ENCODE measurements at places on chromosomes 4 and X.

- DNase-seq, result no peak
Measured at GRCh38 chrX:39137363-39137954, 336.2 kb downstream of the MID1IP1 start.

DNA sequence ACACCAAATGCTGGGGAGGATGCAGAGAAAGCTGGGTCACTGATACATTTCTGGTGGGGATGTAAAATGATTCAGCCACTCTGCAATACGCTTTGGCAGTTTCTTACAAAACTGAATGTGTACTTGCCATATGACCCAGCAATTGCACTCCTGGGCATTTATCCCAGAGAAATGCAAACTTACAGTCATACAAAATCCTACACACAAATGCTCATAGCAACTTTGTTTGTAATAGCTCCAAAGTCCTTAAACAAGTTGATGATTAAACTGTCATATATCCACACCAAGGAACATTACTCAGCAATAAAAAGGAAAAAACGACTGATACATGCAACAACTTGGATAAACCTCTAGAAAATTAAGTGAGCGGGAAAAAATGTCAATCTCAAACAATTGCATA is 12.3 kb downstream of the MID1 start:
- DNase-seq, result peak; percentile 15

DNA sequence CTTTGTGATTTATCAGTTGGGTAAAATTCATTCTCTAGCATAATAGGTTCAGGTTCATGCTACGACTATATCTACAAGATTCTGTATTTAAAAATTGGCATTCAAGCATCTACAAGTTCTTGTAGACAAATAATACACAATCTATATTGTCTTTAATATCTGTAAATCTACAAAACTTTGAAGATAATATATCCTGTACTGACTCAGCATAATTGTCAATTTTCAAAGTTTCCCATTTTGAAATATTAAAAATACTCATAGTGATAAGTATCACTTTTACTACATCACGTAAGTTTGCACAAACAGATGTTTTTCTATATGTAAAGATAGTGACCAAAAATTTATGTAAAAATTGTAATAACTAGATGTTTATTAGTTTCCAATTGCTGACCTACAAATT is 360.6 kb downstream of the FSTL5 start:
- DNase-seq, result no peak

GRCh38 chr4:177879851-177880250 is 437.6 kb upstream of the AGA start:
- no peak for DNase-seq

DNA sequence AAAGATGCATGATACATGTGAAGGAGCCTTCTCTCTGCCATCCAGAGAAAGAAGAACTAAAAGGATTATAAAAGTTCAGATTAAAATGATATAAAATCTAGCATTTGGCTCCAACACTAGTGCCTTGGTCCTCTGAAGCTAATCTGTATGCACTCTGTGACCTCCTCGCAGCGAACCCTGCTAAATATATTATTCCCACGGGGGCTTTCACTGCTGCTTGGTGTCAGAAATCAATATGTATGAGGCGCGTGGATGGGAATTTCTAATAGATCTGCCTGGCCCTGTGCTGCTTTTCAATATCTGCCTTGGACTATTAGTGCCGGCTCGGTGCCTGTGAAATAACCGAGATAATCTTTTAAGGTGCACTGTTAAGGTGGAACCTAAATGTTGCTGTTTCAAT is 69.7 kb downstream of the CXXC4 start:
- no peak for DNase-seq

GRCh38 chrX:781224-782204 is 150.9 kb downstream of the SHOX start:
- DNase-seq, result no peak

DNA sequence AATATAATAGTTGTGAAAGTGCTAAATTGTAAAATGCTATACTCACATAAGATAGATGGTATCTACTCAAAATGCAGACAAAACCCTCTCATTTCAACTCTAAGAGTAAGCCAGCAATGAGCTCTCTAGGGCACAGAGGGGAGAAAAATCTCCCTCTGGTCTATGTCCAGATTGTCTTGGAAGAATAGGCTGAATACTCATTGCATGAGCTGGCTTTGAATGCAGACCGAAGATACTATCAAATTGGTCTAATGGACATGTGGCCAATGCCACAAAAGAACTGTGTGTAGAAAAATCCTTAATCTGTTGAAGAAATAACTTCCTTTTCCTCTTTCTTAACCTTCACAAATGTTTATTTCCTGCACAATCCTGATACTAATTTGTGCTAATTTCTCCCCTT is 3.5 kb downstream of the ZXDA start:
- DNase-seq, result no peak

DNA sequence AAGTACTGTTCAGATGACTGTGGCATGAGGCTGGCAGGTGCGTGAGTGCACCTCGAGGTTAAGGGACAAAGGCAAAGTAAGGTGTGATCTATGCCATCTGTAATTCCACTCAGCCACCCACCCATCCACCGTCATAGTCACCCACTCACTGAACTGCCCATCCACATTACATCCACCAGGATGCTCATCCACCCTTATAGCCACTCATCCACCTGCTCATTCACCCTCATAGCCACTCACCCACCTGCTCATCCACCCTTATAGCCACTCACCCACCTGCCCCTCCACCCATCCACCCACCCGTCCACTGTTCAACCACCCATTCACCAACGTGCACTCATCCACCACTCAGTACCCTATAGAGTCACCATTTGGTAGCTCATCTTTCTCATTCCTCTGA is 64.1 kb upstream of the UXT start:
- DNase-seq, result no peak

GRCh38 chrX:85992811-85993229 is 54.5 kb downstream of the CHM start:
- DNase-seq, result no peak

DNA sequence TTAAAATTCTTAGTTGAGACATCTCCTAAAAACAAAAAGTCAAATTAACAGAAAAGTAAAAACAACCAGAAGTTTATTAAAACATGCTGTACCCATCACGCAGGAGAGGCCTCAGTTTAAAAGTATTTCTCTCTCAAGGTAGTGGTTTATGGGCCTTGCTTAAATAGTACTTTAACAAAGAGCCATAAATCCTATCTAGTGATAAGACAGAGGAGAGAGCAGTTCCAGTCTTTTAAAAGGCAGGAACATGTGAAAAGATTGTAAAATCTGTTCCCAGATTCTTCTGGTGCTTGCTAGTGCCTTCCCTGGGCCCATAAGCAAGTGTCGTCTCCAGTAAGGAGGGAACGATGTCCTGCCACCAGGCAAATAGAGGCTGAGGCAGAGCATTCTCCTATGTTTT is 476.3 kb upstream of the ADGRL3 start:
- no peak for DNase-seq

GRCh38 chr4:67152976-67153375 is 392.3 kb downstream of the CENPC start:
- no peak for DNase-seq

- no peak for DNase-seq
Measured at GRCh38 chrX:50726296-50726695, 87.7 kb downstream of the SHROOM4 start.

DNA sequence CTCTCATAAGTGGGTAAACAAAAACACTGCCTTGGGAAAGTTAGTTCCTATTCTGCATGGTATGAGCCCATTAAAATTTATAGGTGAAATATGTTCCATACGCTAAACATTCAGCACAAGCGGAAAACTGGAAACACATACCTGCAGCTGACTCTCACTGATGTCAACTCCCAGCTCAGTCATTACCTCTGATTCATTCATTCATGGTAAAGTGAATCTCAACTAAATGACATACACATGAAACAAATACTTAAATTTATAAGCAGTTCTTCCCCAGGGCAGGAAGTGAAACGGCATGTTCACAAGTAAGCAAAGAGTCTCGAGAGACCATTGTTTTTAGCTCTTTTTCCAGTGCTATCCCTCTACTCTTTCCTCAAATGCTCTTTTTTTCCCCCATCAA is 1.6 kb downstream of the SLC10A6 start:
- no peak for DNase-seq

GRCh38 chrX:153725832-153726285 is 1.2 kb downstream of the ABCD1 start:
- no peak for DNase-seq

All from transverse colon (tissue), 4 donors.